ENCODE measurements at places on chromosomes 5 and 9.

DNA sequence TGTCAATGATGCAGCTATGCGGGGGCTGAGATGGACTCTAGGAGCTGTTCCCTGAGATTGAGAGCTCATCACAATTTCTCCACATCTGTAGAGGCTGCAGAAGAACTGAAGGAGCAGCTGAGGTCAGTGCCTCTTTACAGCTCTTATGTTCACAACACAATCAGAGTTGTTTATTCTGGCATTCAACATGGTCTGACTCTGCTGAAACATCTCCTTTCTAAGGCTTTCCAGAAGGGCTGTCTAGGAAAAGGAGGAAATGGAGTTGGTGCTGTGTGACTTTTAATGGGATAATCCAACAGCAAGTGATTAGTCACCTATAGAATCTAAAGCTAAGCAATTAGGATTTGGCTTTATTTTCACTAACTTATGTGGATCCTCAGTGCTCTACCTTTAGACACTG is 6.0 kb downstream of the POU5F2 start:
- DNase-seq, result no peak

GRCh38 chr5:58294598-58295305 is 165.1 kb downstream of the PLK2 start:
- peak; percentile 59 for DNase-seq

- DNase-seq, result no peak
Observed at GRCh38 chr9:112810696-112811490, 60.3 kb downstream of the SNX30 start.

DNA sequence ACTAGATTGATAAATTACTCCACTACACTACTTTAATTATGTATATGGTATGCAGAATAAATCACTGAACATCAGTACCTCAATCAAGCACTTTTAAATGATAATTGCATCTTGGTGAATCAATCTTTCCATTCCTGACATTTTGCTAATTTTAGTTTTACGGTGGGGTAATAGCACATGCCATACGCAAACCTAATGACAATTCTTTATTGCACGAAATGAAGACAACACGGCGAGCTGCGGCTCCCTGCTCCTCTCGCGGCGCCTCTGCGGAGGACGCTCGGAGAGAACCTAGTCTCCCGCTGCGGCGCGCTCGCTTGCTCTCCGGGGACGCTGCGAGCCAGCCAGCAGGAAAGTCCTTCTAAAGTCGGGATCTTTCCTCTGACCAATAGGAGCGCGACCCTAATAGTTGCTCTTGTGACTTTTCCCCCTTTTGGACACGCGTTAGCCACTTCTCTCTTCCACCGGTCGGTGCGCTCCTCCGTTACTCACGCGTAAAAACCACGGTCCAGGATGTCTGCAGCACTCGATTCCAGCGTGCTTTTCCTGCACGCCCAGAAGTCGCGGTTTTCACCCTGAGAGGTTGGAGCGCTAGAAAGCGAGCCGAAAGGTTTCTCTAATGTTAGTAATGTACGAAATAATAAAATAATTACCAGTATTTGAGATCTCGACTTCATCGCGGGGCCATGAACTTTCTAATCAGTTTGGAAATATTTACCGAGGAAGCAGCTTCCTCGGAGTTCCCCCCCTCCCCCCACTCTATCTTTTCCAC is 1.0 kb upstream of the MEF2C start:
- DNase-seq, result peak; percentile 97

DNA sequence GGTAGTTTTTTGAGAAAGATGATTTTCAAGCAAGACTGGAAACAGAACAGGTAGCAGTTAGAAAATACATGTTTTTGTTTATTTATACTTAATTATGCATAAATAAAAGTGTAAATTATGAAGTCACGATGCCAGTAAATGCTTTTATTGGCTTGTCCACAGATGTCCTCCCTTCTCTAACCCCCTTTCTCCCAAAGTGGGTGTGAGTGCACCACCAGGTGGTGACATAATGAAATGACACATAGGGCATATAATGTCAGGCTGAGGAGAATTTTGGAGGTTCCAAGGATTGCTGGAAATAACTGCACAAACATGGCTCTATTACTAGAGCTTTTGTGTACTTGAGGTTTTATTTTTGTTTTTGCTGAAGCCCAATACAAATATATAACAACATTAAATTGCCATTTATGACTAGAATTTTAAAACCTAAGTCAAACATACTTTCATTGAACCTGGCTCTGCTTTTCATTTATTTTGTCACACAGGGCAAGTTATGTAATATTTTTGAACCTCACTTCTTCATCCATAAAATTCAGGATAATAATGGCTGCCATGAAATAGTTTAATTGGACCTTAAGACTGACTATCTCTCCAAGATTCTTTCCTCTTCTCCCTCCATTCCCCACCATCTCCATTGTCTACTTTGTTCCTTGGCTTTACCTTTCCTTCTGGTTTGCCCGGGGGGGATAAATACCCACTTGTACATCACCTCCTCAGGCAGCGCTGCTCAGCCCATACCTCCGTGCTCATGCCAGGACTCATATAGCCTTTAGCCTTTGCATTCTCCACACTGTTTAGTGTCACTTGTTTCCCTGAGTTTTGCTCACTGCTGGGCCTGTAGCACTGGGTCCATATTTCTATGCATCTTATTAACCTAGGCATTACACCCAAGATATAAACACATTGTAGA is 168.8 kb downstream of the PDE4D start:
- peak; percentile 69 for DNase-seq

DNA sequence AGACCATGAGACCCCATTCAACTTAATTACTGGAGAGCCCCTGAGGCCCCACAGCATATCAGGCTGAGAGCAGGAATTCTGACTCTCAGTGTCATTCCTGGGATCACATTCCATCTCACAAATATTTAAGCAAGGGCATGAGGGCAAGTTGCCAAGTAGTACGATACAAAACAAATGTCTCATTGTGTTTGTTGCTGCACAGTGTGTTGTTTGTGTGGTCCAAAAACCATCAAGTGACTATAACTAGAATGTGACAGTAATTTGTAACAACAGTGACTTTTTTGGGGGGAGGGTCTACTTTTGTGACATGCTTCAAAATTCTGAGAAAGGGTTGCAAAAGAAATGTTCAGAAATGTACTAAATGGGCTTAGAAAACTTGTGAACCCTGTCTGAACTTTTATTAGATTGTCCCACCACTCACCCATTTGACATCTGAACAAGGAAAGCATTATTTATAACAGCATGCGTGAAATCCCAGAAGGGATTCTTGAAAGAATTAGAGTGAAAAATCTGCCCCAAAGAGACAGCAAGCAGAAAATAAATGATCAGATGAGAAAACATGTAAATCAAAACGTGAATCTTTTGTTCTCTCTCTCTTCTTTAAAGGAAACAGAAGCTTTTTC is 347.0 kb downstream of the NTRK2 start:
- no peak for DNase-seq

DNA sequence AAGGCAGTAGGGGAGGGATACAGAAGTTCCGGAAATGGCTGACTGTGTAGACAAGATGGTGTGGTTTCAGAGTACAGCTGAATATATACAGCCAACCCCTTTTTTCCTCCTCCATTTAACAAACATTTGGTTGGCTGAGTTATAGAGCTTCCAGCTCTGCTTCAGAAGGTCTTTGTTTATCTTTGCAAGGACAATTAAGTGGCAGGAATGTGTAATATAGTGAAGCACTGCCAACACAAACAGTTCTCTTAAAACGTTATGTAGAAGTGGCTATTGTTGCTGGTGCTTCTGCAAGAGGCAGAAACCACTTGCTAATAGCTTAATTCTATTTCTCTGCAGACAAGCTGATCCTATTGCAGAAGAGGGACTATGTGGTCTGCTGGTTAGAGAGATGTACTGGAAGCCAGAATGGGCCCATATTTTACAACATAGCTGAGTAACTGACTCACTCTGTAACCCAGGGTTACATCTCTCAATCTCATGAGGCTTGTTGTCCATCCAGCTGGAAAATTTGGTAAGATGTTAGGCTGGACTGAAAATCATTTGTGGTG is 62.7 kb upstream of the OSMR start:
- no peak for DNase-seq

DNA sequence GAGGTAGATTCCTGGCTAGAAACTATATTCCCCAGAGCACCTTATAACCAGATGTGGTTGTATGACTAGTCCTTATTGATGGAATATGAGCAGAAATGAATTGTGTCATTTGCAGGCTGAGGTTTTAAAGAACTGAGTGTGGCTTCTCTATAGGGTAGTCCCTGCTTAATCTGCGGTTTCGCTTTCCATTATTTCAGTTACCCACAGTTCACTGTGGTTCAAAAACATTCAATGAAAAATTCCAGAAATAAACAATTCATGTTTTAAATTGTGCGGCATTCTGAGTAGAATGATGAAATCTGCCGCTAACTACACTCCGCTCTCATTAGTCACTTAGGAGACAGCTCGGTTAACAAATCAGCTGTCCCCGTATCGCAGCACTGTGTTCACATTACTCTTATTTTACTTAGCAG is 65.1 kb downstream of the ANKRD55 start:
- DNase-seq, result no peak

DNA sequence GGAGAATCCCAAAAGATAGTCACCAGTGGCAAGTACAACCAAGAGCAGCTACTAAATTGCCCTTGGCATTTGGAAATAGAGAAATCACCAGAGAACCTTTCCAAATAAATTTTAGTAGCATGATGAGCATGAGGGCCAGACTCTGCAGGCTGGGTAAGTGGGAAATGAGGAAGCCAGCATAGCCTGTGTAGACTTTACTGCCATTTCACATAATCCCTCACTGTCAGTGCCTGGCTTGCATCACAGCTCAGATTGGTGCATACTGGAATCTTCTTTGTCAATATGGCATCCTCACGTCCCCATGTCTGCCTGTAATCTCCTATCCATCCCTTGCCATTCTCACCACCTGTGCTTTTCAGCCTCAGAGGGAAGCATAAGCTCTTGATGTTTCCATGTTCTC is 14.5 kb downstream of the GRAMD2B start:
- no peak for DNase-seq

GRCh38 chr9:28135549-28135948 is 562.3 kb upstream of the C9orf72 start:
- DNase-seq, result no peak

DNA sequence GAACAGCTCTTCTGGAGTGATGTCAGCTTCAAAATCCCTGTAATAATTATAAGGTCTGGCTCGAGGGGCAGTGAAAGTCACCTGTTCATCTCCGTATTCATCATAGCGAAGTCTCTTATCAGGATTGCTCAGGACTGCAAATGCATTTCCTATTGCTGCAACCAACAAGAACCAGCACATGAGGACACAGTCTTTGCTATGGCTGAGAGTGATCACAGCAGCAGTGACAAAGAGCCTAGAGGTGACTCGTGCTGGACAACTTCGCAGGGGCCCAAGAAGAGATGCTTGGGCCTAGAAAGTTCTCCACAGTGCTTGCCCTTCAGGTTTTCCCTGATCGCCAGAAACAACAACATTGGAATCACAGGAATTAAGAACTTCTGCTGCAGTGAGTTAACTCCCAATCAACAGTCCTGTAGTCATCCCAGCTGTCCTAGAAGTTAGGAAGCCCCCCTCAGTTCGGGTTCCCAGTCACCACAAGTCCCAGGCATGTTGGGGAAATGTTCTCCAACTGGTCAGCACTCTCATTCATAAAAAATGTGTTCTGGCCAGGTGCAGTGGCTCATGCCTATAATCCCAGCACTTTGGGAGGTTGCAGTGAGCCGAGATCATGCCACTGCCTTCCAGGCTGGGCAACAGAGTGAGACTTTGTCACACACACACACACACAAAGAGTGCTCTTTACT is 13.0 kb downstream of the DNAJC18 start:
- peak; percentile 49 for DNase-seq

DNA sequence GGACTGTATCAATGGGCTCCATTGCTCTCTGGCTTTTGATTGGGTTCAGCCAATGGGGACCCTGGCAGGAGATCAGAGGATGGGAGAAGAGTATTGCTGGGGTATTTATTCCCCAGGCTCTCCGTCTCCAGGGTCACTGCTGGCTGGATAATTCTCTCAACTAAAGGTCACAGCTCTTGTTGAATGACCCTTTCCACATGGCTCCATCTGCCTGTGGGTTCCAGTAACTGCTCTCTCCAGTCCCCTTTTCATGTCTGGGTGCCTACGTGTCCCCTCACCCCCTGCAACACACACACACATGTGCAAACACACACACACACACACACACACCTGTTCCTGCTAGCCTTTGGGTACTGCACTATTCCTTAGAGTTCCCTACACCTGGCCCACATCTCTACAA is 53.9 kb upstream of the RIC1 start:
- no peak for DNase-seq

- no peak for DNase-seq
Observed at GRCh38 chr5:119070578-119070827, 384 bp upstream of the DMXL1 start.

GRCh38 chr9:99071313-99072039 is 33.4 kb upstream of the TGFBR1 start:
- DNase-seq, result no peak

GRCh38 chr5:57341380-57341979 is 141.1 kb downstream of the ACTBL2 start:
- no peak for DNase-seq

DNA sequence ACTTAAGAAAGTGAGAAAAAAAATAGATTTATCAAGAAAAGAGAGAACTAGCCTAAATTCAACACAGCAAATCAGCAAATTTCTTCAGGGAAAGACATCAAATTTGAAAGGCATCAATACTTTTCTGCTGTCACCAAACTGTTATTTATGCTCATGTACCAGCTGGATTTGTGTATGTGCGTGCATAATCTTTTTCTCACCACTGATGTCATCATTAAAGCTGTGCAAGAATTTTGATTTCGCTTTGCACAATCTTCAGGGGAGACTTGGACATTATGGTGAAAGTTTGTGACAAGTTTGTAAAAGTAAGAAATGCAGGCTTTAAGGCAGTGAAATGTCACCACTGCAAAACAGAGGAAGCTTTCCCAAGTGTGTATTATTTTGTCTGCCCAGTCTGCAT is 215.4 kb downstream of the SLF1 start:
- no peak for DNase-seq

DNA sequence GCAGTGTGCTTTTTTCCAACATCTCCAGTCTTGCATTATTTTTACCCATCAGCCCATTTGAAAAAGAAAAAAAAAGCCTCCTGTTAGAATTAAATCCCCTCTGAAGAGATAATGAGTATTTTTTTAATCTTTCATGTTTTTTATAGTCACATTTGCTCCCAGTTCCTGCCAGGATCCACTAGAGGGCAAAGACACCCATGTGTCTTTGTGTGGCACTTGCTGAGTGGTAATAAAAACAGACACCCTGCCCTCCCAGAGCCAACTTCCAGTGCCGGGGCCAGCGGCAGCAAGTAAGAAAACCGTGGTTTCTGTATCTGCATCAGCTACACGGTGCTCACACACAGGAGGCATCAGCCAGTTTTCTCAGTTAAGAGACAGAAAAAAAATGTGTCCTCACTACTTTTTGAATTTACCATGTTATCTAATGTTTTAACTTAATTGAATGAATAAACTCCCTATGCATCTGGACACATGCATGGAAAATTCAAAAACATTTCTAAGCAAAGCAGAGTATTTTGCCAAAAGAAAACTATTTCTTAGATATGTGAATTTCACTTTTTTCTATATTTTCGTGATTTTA is 70.2 kb upstream of the PLEKHG4B start:
- peak; percentile 58 for DNase-seq

DNA sequence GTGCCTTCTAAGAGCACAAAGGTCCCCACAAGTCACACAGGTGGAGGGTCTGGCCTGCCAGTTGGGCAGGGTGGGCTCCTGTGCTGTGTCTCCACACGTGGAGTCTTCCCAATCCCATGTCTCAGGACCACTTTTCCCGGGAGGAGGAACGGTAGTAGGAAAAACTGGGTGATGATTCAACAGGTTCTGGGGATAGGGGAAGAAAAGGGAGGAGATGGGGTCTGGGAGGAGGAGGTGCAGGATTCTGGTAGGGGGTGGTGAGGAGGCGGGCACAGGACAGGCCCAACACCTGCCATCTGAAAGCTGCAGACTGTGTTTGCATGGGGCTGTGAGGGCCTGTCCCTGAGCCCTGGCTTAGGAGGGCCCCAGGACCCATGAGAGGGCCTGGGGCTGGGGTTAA is 215.2 kb downstream of the HSPA4 start:
- no peak for DNase-seq

All from common myeloid progenitor, CD34-positive (primary cell).